ENCODE measurements at places on chromosomes 7 and 10. TPM values are rescaled to one million over a fixed set of nuclear protein-coding genes. Genes with fewer than 3 reads are reported as not detected.

Gene SFRP4
- total RNA-seq: not detected

Gene RBP3
- not detected for total RNA-seq

Gene ZNF25
- total RNA-seq: 8.1 TPM

Gene ICA1
- 2.3 TPM for total RNA-seq

Gene MTPN
- total RNA-seq: 119 TPM

Gene TRIM50
- not detected for total RNA-seq
